Vagina (tissue), 2 donors: ENCODE measurements at places on chromosomes 12 and 14. TPM values are rescaled to one million over a fixed set of nuclear protein-coding genes. Genes with fewer than 3 reads are reported as not detected.

DNA sequence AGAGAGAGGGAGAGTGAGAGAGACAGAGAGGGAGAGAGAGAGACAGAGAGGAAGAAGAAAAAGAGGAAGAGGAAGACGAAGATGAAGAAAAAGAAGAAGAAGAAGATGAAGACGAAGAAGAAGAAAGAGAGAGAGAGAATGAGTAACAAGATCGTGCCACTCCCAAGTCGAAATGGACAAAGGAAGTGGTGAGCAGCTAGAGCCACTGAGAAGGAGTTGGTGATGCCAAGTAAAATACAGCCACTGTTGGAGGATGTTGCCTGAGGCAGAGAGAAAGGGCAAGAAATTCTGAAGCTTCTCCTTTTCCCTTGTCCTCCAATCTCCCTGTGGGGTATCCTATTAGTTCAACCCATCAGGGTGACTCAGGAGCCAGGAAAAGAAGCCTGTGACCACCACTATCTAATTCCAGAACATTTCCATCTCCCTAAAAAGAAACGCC lies 12.5 kb upstream of the ANAPC5 start:
- no peak for DNase-seq

DNA sequence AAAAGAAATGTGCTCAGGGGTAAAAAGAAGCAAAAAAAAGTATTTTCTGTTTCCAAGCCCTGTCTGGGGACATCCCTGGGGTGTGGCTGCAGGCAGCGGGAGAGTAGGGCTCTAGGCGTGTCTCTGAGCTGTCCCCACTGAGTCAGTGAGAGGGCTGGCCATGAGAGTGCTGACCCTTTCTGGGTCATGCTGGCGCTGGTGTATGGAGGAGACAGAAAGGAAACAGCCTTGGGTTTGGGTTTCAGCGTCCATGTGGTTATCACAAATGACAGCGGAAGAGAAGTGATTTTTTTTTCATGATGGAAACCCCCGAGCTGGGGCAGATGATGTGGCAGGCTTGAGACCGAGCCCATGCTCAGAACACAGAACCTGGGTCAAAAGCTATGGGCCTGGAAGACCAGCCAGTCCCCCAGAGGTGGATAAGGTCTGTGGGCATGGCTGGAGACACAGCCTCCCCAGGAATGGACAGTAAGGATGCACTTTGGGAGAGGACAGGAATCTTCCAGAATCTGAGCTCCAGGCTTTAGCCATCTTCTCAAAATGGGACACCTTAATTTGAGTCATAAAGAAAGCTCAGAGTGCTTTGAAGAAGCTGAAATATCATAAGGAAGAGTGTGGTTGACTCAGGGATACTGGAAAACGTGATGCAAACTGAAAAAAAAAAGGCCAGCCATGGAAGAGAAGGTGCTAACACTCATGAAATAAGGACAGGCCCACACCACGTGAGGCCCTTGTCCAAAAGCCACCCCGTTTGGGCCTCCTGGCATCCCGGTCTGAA lies 36.2 kb downstream of the SYNE3 start:
- DNase-seq = no peak

ANKS1B gene
- 11.5 TPM for total RNA-seq

ETFRF1 gene
- 15.7 TPM for total RNA-seq
